ENCODE measurements at places on chromosomes 1 and 21.

DNA sequence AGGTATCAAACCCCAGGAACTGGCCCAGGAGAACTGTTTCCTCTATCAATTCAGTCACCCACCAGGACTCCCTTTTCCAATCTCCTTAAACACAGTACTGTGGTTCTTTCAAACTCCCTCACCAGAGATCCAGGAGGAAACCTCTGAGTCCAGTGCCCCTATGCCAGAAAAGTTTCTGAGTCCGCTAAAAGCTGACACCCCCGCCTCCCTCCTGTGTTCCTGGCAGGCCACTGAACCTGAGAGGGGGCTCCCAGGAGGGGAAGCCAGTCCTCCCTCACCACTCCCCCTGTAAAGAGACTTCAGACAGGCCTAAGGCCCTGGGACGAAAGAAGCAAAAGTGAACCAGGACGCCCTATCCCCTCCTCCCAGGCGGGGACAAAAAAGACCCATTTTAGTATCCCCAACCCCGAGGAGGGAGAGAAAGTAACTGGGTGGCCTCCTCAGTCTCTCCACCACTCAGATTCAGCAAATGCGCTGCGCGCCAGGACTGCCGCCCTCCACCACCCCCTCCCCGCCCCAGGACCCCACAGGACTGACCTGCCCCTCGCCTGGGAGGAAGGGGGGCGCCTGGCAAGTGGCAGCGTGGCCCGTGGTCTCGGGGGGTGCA, 624 bp downstream of the SLC41A1 start:
- no peak for DNase-seq

GRCh38 chr1:75461808-75462325, 149.0 kb downstream of the SLC44A5 start:
- no peak for DNase-seq

DNA sequence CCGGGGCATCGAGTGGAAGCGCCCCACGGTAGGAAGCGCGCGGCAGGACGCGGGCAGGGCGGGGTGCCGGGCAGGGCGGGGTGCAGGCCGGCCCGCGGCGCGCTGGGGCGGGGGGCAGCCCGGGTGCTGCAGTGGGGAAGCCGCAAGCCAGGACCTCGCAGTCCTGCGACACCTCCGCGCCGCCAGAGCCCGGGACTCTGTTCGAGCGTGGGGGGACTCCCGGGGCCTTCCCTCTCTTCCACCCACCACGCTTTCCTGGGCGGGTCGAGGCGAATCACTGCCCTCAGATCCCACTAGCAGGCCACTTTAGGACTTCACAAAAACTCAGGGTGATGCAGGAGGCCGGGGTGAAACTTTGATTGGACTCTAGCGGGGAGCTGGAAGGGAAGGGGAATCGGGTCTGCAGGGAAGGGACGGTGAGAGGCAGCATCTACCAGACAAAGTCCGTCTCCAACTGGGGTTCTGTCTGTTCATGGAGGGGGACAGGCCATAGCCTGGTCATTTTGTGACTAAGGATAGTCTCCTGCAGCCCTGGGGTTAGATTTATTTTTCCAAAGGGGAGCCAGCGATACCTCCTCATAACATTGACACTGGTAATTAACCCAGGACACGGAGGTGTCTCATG, 623 bp downstream of the CAPN2 start:
- DNase-seq: no peak

DNA sequence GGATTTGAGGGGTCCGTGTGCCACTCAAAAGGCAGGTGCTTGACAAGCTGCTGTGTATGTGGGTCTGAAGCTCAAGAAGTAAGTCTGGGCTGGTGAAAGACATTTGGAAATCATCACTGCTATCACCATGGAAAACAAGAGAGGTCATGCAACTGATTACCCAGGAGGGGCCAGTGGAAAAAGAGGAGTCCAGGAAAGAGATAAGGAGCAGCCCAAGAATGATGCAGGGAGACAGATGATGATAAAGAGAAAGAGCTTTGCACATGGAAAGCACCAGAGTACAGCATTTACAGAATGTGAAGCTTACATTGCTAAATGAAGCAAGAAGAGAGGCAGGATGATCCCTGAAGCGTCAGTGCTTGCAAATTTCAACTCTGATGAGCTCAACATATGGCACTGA, 203.2 kb downstream of the SETD4 start:
- DNase-seq: no peak

DNA sequence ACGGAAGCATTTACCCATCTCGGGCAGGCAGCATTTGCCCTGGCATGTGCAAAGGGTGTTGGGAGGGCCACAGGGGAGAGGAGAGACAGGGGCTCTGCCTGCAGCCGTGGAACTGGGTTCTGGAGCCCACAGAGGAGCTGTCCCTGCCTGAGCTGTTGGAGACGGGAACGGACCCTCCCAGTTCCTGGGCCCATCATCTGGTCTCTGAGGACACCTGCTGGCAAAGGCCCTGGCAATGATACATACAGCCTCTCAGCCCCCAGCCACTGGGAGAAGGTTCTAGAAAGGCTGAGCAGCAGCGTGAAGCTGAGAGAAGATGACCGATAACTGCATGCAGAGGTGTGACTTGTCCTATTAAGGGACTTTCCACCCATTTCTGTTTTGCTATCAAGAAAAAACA, 31.4 kb downstream of the FAAP20 start:
- no peak for DNase-seq

DNA sequence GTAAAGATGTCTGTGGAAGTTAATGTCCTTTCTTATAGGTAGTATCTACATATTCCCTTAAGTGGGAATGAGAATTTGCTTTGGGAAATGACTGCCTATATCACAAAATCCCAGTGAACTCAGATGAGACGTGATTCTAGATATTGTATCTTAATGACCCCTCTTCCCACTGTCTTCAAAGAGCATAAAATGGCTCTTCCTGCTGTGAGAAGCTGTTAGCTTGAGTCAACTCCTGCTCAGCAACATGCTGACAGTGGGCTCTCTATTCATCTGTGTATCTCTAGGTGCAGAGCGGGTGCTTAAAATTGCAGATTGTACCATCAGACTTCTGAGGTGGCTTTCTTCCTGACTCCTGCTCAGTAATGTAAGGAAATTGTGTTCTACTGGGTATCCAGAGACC, 100.6 kb downstream of the SPAG17 start:
- no peak for DNase-seq

GRCh38 chr1:154190550-154190949, 1.4 kb downstream of the TPM3 start:
- DNase-seq: no peak

DNA sequence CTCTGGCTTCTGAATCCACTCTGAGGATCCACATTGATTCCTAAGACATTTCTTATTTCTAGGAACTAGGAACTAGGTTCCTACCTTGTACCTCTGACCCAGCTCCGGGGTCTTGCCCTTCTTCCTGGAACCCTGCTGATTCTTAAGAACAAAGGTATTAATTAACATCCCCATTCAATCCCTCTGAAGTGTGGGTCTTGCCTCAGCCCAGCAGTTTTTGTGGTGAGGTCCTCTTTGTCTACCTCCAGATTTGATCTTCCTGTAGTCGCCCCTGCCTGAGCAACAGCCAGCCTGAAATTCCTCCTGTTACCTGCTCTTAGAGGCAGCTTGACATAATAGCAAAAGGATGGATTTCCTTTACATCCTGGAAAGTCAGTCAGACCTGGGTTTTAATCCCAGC, 46.7 kb upstream of the CAMK1G start:
- no peak for DNase-seq

- no peak for DNase-seq
Observed at GRCh38 chr1:54567961-54568360, 19.9 kb downstream of the ACOT11 start.

DNA sequence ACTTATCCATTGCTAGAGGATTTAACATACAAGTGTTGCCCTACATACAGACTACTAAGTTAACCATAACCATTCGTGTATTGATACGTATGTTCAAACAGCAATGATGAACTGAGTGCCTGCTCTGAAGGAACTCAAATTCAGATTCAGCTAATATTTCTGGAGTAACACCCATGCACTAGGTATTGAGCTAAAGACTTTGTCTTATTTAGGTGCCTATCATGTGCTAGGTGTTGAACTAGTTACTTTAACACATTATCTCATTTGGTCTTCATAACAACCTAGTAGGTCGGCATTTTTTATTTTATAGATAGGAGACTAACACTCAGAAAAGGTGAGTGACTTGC, 160.0 kb downstream of the LTN1 start:
- no peak for DNase-seq

DNA sequence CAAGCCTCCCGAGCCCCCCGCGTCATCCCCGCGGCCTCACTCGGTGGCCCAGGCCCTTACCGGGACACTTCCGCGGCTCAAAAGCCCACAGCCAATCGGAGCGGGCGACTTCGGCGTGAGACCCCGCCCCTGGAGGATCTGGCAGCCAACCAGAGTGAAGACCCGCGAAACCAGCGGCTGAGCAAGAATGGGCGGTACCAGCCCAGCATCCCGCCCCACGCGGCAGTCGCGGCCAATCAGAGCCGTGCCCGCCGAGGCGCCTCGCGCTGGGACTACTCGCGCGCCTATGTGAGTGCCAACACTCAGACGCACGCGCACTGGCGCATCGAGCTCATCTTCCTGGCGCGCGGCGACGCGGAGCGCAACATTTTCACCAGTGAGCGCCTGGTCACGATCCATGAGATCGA, 22.5 kb downstream of the DISP3 start:
- DNase-seq: no peak

DNA sequence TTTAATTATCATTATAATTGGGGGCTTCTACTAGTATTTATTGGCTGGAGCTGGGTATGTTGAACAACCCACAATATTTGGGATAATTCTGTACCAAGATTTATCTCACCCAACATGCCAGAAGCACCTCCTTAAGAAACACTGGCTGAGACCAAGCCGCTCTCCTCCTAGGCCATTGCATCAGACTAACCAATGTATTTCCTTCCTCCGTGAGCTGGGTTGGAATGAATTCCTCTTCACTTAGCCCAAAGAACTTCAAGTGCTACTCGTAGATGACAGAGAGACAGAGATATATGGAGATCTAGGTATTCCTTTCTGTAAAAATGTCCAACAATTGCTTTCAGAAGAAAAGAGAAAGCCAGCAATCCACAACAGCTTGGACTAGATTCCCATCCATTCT, 87.2 kb upstream of the ETS2 start:
- DNase-seq: no peak

- DNase-seq: no peak
Observed at GRCh38 chr1:231266811-231267322, 25.9 kb downstream of the GNPAT start.

DNA sequence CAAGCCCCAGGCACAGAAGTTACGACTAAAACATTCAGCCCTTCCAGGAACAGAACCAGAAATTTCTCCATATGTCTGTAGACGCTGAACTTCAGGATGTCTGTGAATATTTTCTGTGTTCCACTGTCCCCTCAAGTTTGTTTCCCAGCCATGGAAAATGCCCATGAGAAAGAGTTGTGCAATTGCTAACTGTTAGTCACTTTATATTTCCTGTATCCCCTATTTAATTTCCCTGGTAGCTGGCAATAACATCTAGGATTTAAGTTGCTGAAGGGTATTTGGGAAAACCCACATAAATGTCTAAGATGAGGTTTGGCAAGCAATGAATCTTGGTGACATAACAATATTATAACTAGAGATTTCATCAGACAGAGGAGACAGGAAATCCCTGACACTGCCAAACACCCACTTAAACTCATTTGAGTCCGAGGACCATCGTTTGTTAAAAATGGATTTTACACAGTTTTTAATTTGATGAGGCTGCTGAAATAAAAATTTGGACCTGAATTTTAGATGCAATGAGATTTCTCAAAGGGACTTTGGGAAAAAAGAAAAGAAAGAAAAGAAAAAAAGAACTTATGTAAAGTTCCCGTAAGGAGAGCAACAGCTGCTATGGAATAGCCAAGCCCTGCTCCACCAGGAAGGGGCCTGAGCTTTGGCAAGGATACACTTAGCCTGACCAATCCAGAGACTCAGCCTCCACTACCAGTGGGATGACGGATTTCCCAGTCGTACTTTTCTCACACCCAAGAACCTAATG, 21.8 kb upstream of the ERRFI1 start:
- peak; percentile 87 for DNase-seq

DNA sequence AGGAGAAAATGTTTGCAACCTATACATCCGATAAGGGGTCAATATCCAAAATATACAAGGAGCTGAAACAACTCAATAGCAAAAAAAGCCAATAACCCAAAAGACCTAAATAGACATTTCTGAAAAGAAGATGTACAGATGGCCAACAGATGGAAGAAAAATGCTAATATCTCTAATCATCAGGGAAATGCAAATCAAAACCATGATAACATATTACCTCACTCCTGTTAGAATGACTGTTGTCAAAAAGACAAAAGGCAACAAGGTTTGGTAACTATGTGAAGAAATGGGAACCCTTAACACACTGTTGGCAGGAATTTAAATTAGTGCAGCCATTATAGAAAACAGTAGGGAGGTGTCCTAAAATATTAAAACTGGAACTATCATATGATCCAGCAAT, 74.7 kb downstream of the LEPR start:
- DNase-seq: no peak

DNA sequence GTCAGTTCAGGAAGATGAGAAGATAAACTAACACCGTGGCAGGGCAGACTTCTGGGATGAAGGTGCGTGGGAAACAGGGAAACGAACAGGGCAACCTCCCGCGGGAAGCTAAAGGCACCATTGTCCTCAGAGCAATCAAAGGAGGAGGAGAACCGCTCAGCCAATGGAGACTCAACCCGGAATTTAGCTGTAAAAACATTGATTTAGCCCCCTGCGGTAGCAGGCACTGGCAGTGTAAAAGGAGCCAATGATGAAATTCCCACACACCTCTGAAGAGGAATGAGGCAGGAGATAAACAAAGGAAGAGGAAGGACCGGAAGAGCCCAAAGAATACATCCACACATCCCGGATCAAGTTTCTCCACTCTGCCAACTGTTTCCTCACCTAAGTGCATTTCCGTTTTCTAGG, 19.5 kb downstream of the HLCS start:
- DNase-seq: no peak

DNA sequence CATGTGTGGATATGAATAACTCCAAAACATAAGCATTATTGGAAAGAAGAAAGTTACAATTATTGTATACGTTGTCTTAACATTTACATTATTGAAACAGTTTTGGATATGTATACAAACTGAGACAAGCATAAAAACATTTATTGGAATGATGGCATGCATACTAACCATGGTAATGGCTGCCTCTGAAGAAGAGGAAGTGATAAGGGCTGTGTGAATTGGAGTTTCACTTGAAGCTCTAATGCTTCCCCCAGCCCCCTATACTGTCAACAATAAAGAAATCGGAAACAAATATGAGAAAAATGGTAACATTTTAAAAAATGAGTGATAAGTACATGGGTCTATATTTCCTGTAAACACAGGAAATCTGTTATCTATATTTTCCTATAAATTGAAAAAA, 367.7 kb upstream of the DPYD start:
- DNase-seq: no peak
